Activated CD4-positive, alpha-beta T cell treated with anti-CD3 and anti-CD28 coated beads, Interleukin-2, amount 50 U/mL, for 16 hours (primary cell): ENCODE measurements at places on chromosomes 3 and 15.
A peak's percentile ranks its signal among the peaks of the same experiment; 100 is the strongest.

DNA sequence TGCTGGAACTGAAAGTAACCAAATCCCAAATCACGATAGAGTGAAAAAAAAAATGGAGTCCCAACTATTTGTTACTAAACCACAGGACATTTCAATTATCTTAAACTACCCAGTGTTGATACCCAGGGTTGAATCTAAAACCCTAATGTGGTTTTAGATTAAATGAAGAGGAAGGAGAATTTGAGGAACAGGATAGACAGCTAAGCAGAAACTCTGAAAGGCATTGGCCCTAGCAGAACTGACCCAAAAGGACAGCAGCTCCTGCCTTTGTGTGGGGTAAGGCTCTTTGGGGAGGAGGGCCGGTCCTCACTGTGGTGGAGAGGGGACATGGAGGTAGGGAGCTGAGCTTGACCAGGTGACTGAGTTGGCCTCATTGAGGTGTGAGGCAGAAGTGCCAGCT is 30.7 kb upstream of the SNRK start:
- no peak for DNase-seq

- DNase-seq: no peak
Observed at GRCh38 chr3:136642711-136643110, 109.5 kb downstream of the STAG1 start.

DNA sequence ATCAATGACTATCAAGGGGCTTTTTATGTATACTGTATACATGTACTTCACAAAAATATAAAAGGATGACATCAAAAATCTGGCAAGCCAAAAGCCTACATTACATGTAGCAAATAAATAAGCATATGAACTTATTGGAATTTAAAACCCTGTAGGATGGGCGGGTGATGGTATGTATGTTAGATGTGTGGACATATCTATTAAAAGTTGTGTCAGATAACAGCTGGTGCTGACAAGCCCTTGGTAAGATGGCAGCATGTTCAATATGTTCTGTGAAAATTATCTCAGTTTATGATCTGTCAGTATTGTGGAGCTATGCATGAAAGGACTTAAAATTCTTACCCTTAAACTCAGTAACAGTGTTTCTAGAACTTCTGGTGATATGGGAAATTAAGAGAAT is 20.1 kb downstream of the CTNNB1 start:
- no peak for DNase-seq

GRCh38 chr3:88918841-88919240 is 188.6 kb upstream of the EPHA3 start:
- DNase-seq: no peak

DNA sequence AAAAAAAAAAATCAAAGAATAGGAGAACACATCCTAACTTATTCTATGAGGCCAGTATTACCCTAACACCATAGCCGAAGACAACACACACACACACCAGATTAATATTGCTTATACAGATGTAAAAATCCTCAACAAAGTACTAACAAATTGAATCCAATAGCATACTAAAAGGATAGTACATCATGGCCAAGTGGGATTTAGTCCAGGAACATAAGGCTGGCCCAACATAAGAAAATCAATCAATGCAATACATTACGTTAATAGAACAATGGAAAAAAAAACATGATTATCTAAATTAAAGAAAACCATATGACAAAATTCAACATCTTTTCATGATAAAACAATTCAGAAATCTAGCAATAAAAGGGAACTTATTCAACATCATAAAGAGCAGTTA is 79.1 kb downstream of the ADAMTS9 start:
- DNase-seq: no peak

GRCh38 chr3:187266691-187267090 is 24.8 kb downstream of the MASP1 start:
- no peak for DNase-seq

DNA sequence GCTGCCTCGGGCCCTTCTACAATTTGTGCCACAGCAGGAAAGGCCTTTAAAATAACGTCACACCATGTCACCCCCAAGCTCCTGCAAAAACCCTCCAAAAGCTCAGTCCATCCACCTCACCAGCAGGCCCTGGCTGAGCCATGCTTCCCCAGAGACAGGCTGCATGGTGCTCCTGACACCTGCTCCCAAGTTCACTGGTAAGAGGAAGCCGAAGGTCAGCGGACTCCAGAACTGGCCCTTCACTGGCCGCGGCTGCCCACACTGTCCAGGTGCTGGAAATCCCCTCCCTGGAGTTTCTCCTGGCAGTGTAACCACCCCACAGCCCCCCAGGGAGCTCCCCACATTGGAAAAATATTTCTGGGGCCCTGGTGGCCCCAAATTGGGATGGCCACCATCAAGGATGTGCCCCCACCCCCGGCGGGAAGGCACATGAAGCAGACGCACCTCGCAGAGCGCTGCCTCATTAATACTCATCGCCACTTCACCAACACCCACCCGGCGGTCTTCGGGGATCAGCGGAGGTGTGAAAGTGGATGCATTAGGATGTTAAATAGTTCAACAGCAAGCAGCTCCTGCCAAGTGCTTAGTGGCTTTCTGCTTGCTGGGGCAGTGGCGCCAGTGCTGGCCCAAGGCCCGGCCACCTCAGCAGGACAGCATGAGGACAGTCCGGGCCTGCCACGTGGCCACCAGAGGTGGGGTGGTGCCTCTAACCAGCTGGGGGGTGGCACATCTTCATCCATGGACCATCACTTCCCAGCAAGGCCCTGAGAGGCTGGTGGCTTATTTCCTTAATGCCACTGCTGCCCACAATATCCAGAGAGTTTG is 146.1 kb upstream of the IQSEC1 start:
- DNase-seq: no peak

DNA sequence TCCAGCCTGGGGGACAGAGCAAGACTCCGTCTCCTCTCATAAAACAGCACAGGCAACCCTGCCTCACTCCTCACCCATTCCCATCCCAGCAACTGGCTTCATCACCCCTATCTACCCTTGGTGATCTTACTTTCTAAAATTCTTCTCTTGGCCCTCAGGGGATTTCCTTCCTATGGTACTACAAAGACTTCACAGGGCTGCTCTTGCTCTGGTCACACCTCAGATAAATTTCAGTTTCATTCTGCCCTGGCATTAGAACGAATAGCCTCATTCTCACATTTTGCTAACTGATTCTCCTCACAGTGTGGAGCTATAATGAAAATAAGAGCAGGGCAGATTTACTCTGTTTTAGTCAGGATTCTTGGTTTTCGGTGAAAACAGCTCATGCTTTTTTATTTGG is 22.1 kb upstream of the CRBN start:
- peak; percentile 65 for DNase-seq

GRCh38 chr3:141686466-141687291 is 51.4 kb upstream of the RNF7 start:
- no peak for DNase-seq

DNA sequence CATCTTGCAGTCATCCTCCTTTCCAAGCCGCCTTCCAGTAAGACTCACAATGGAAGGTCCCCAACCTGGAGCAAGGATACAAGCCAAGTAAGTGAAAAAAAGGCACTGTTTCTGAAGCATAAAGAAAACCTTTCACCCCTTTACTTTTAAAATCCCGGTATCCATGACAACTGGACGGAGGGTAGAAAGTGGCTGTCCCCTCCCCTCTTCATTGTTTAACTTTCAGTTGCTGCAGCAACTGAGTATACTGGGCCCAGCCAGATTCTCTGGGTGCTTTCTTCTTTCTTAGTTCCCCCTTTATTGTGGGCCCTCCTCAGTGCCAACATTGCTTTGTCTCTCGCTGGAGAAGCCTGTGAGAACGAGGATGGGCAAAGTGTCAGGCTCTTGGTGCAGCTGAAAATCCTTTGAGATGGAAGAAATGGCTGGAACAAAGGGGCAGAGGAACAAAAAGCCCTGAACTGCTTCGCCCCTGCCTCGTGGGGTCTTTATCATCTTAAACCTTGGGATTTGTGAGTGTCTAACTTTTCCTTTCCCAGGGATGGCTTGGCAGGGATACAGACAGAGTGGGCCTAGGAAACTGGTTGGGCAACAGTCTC is 224.0 kb upstream of the RGMA start:
- DNase-seq: no peak

GRCh38 chr3:122325769-122326168 is 721 bp downstream of the CSTA start:
- no peak for DNase-seq

DNA sequence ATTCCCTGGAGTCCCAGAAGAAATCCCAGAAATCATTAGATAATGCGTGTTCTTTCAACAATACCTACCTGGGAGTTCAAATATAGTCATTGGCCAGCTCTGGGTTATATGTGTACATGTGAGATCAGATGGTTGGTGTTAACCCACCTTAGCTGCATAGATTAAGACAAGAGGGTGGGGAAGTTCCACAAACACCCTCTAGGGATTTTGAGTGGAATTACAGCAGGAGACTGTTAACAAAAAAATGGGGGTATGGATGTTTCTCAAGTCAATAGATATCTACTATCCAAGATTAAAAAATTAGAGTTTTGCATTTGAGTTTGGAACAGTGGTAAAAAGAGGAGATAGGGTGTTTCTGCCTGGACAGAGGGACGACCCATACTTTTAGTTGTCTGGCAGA is 282.5 kb upstream of the CNTN3 start:
- no peak for DNase-seq

DNA sequence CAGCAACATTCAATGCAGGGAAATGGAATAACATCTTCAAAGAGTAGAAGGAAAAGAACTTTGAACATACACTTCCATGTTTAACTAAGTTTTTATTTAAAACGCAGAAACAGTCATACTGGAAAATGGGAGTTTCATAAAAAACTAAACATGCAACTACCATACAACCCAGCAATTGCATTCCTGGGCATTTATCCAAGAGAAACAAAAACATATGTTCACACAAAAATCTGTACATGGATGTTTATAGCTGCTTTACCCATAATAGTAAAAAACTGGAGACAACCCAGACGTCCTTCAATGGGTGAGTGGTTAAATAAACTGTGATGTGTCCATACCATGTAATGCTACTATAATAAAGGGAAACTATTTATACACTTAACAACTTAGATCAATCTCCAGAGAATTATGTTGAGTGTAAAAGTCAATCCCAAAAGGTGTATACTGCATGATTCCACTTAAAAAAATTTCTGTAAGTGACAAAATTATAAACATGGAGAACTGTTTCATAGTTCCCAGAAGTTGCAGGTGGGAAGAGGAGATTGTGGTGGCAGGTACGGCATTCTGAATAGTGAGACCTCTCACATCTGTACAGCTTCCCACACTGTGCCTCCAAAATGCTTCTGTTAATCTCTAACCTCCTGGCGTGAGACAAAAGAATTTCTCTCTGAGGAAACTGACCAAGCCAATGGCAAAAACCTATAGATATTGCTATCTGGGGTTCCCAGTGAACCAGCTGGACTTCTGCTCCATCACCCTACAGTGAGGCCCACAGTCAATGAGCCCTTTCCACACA is 23.1 kb downstream of the ISG20 start:
- DNase-seq: no peak

DNA sequence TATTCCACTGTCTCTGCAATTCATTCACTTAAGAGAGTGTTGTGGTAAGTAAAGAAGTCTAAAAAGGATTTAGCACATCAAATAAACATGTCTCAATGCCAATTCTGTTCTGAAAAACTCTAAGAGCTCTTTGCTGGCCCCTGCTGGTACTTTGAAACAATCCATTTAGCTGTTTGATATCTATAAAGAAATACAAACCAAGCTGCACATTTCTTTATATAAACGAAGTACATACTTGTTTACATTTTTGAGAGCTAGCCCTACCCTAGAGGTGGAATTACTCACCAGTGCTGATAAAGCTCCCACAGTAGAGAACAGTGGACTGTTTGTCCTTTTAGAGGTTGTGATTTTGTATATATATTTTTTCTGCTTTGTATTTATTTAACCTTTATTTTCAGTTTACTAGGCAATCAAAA is 75.5 kb downstream of the NEDD4 start:
- peak; percentile 16 for DNase-seq

GRCh38 chr15:68775236-68775577 is 45.5 kb downstream of the ANP32A start:
- DNase-seq: no peak

- no peak for DNase-seq
Observed at GRCh38 chr15:97838606-97839210, 121.8 kb upstream of the ARRDC4 start.

DNA sequence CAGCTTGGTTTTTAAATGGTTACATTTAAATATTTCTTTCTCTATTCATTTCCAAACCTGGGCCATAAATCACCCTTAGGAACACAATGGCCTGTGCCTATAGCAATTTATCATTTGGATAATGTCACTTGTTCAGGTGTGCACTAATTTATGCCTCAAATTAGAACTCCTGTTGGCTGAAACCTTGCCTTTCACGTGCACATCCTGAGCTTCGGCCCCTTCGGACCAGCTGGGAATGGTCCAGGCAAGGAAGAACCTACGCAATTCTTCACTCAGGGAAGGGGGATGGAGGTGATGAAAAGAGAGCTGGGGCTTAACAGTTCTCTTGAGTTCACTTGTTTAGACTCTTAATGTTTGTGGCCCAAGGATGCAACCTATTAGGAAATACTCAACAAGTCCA is 324.1 kb upstream of the ICE2 start:
- DNase-seq: no peak

- no peak for DNase-seq
Observed at GRCh38 chr3:102979682-102980354, 545.0 kb downstream of the ZPLD1 start.

- no peak for DNase-seq
Observed at GRCh38 chr3:185632996-185633395, 46.9 kb downstream of the SENP2 start.

GRCh38 chr15:98398056-98398455 is 250.3 kb upstream of the IGF1R start:
- DNase-seq: no peak

GRCh38 chr3:54372232-54372631 is 249.9 kb downstream of the CACNA2D3 start:
- no peak for DNase-seq

GRCh38 chr3:126346466-126346865 is 10.7 kb downstream of the KLF15 start:
- no peak for DNase-seq

GRCh38 chr3:48472923-48473616 is 26.5 kb downstream of the ATRIP start:
- DNase-seq: peak; percentile 98

GRCh38 chr3:116443191-116443661 is 2.1 kb downstream of the LSAMP start:
- DNase-seq: no peak

GRCh38 chr15:89067751-89068150 is 20.5 kb upstream of the ABHD2 start:
- DNase-seq: peak; percentile 34

- DNase-seq: no peak
Observed at GRCh38 chr3:142319094-142319493, 93.7 kb upstream of the GK5 start.

DNA sequence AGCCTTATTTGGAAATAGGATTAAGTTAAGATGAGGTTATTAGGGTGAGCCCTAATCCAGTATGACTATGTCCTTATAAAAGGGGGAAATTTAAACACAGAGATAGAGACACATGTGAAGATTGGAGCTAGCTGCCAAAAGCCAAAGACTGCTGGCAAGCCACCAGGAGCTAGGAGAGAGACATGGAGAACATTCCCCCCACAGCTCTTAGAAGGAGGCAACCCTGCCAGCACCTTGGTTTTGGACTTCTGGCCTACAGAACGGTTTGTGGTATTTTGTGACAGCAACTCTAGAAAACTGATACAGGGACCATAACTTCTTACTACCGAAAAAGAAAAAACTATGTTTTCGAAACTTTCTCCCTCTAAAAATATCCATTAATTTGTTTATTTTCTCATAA is 245.3 kb upstream of the RARB start:
- DNase-seq: no peak
